ENCODE measurements at places on chromosomes 13 and 19.

- no peak for DNase-seq
These were observed 12.5 kb downstream of the AP1M1 start for GRCh38 chr19:16210168-16210567.

GRCh38 chr13:59086147-59086546, 1077.6 kb downstream of the DIAPH3 start:
- no peak for DNase-seq

DNA sequence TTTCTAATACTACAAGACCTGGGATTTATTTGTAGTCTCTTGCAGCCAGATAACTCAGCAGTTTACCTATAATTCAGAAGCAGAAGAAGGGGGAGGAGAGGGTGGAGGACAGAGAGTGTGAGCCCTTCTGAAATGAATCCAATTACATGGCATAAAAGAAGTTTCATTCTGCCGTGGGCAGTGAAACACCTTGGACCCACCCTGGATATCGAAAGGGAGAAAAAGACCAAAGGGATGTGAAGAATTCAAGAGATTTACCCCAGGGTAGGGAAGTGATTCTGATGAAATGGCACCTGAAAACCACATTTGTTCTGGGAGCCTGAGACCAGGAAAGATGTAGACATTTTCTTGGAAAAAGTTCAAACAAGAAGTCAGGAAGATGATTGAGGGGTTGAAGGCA, 140.9 kb downstream of the NDFIP2 start:
- DNase-seq = no peak

DNA sequence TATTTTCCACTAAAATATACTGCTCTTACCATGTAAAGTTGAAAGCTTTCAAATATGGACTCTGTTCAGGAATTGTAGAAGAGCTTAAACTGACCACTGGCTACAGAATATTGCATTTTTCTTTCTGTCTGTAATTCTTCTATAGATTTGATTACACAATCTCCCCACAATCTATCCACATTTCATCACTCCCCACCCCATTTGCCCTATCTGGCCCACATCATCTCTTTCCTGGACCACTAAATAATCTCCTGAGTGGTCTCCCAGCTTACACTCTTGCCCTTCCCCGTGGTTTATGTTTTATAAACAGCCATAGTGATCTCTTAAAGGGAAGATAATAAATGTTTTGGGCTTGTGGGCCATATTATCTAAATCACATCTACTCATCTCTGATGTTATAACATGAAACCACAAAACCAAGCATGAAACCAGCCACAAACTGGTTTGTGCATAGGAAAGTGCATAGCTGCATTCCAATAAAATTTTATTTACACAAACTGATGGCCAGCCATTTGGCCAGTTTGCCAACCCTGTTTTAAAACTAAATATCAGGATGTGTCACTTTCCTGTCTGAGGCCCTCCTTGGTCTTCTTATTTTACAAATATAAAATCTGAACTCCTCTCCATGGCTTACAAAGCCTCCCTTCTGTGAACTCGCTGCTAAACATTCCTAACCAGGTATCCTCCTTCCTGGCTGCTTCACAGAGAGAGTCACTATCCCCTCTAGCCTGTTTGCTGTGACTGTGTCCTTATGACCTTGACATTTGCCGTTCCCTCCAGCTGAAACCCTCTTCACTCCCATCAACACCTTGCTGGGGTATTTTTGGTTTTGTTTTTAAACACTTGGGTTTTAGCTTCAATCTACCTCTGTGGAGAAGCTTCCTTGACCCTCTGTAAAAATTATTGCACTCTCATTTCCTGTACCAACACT, 500.9 kb downstream of the GPC6 start:
- DNase-seq = no peak

GRCh38 chr19:13896227-13896626, 9.7 kb downstream of the BRME1 start:
- DNase-seq = no peak

DNA sequence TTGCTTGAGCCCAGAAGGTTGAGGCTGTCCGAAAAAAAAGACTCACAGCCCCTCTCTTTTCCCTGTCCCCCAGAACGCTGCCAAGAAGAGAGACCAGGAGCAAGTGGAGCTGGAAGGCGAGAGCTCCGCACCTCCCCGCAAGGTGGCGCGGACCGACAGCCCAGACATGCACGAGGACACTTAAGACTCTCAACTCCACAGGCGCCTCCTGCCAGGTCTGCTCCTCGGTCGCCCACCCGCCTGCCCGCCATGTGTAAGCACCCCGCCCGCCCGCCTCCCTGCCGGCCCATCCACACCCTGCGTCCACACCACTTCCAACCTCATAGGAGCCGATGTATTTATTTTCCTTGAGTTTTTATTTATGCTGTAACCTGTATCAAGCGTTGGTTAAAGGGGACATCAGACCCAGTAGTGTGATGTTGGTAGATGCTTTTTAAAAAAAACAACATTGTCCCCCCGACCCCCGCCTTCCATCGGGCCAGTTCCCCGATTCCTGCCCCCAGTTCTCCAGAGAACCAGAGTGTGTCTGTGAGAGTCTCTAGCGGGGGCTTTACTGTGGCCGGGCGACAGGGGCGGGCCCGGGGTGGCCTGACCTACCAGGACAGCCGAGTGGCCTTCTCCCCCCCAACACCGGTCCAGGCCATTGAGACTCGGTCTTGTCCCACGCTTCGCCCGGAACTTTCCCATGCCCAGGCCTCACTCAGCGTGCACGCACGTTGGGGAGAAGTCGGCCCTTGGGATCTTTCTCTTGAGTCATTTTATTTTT, 10.3 kb downstream of the DDA1 start:
- DNase-seq = no peak

DNA sequence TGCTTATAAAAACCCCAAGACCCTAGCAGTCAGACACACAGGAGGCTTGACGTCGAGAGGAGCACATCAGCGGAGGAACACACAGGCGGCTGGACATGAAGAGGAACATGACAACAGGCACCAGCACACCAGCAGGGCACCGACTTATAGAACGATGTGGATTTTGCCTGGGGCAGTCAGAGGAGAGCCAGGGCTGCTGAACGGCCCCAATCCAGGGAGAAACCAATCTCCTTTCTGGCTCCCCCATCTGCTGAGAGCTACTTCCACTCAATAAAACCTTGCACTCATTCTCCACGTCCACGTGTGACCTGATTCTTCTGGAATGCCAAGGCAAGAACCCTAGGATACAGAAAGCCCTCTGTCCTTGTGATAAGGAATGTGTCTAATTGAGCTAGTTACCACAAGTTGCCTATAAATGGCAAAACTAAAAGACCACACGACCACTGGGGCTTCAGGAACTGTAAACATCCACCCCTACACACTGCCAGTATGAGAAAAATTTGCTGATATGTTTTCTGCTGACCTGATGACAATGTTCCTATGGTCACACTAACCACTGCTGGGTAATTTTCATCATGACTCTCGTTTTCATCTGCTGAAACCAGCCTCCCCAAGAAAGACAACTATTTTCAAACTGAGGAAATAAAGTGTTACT, 35.8 kb upstream of the CEACAM21 start:
- DNase-seq = no peak

- DNase-seq = no peak
These were observed 9.3 kb downstream of the HOOK2 start for GRCh38 chr19:12766051-12766521.

- DNase-seq = no peak
These were observed 10.3 kb downstream of the NEK5 start for GRCh38 chr13:52118595-52118994.

GRCh38 chr19:18425515-18426415, 6.6 kb downstream of the SSBP4 start:
- DNase-seq = no peak

- no peak for DNase-seq
These were observed 21.1 kb upstream of the PLEKHF1 start for GRCh38 chr19:29644210-29644609.

GRCh38 chr13:29210676-29211075, 384.8 kb downstream of the SLC7A1 start:
- no peak for DNase-seq

GRCh38 chr19:49831592-49831991, 13.5 kb downstream of the MED25 start:
- DNase-seq = no peak

GRCh38 chr13:99743094-99743493, 228.5 kb downstream of the ZIC5 start:
- no peak for DNase-seq

DNA sequence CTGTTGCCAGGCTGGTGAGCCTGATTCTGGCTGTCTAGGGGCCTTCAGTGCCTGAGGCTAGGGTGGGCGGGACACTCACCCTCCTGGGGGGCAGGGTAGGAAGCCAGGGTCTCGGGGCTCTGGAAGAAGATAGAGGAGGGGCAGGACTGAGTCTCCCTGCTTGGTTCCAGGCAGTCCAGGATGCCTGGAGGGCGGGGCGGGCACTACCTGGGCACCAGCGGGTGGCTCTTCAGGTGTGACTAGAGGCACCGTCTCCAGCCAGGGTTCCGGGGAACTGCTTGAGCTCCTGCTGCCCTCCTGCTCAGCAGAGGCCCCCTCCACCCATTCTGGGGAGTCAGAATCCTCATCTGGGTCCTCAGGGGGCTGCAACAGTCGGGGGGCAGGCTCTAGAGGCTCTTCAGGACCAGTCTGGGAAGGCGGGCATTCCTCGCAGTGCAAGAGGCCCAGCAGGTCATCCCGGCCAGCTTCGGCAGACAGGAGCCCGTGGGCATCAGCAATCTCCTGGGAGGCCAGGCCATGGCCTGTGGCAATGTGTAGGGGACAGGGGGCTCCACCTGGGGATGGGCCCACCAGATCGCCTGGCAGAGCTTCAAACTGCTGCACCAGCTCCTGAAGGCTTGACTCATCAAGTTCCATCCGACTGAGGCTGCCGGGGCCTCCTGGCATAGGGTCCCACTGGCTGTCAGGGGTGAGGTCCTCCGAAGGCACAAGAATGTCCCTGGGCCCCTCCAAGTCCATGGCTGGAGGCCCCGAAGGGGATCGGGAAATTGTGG, 1.8 kb downstream of the APBA3 start:
- no peak for DNase-seq

DNA sequence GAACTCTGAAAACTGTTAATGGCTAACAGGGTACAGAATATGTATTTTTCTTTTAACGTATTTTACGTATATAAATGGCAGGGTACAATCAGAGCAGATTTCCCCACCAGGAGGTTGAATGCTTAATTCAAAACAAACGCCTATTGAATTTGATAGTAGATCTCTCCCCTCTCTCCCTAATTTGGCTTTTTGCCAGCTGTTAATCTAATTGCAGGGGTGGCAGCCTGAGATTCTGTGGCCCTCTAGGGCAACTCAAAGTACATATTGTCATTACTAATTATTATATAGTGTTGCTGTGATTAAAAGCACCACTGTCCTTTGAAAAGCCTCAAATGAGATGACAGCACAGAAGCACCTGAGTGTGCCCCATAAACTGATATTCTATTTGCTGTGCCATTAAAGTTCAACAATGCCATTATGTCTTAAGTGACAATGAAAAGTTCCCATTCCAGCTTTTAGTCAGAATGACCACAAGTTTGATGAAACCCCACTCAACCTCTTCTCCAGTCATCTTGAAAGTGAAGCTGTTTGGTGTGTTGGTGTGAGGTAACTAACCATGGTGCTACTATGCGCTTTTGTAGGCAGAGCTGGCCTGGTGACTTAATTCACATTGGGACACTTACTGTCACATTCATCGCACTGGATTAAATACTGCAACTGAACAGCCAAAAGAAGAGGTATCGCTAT, 351.4 kb downstream of the KCNRG start:
- DNase-seq = no peak

DNA sequence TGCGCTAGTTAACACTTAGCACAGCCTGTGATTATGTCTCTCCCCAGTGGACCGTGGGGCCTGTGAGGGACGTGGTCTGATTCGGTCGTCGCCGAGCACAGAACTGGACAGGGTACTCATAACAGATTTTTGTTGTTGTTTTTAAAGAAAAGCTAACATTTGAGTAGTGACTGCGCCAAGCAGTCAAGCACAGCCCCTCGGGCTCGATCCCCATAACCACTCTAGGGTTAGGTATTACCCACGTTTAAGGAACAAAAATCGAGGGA, 805 bp upstream of the PTOV1 start:
- no peak for DNase-seq

DNA sequence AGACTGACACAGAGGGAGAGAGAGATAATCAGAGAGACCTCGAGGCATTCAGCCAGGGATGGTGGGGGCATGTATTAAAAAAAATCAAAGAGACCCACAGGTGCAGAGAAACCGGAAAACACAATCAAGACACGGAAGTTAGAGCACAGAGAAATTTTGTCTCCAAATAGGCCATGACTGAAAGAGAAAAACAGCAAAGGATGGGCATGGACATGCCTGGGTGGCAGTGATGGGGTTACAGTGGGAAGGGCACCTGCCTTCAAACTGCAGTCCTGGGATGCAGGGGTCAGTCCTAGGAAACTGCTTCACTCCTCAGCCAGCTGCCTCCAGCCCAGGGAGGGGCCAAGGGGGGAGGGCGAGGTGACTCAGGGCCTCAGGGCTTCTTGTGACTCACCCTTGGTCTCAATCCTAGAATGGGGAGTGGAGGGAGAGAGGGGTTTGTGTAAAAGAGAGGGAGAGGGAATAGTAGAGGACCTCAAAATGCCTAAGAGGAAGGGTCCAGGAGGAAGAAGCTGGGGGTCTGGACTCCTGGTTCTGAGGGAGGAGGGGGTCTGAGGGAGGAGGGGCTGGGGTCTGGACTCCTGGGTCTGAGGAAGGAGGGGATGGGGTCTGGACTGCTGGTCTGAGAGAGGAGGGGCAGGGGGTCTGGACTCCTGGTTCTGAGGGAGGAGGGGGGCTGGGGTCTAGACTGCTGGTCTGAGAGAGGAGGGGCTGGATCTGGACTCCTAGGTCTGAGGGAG, 3.6 kb upstream of the KCNN4 start:
- peak; percentile 35 for DNase-seq

DNA sequence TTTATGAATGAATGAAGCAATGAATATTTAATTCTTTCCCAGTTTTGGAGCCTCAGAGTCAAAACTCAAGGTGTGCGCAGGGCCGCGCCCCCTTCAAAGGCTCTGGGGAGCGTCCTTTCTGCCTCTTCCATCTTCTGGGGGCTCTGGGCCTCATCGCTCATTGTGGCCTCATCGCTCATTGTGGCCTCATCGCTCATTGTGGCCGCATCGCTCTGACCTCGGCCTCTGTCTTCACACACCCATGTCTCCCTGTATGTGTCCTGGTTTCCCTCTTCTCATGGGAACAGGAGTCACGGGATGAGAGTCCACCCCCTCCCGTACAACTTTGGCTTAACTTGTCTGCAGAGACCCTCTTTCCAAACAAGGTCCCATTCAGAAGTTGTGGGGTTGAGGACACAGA, 3.2 kb upstream of the MEX3D start:
- DNase-seq = no peak

GRCh38 chr13:50140581-50141374, 125.5 kb downstream of the KCNRG start:
- no peak for DNase-seq

DNA sequence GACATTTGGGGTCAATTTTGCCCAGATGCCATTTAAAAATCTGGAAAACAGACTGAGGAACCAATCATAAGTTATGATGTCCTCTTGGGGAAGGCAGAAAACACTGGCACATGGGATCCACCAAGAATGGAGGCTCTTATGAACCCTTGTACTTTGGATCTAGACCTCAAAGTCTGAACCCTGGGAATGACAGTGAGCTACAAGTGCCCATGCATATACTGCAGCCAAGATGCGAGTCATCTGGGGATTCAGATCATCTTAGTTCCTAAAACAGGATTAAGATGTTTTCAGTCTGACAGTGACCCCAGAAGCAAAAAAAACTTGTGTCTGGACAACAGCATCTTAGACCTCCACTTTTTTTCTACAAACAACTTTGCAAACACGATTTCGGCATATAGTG, 100.2 kb upstream of the SIAH3 start:
- no peak for DNase-seq

- DNase-seq = no peak
These were observed 98.9 kb downstream of the TNFSF13B start for GRCh38 chr13:108368250-108368905.

GRCh38 chr13:39403106-39403505, 199.9 kb downstream of the LHFPL6 start:
- DNase-seq = no peak

All from T-helper 9 cell (primary cell).